ENCODE measurements at places on chromosomes 16 and 17.

- DNase-seq = peak; percentile 66
Measured at GRCh38 chr17:1724351-1724868, at the start of gene WDR81. Gene WDR81 (plus strand): TSS chr17:1724704. CDS start chr17:1724960, 256 bp downstream.

GRCh38 chr16:84597931-84598351, 19.9 kb downstream of the COTL1 start:
- no peak for DNase-seq

GRCh38 chr16:66447491-66447890, 20.4 kb downstream of the BEAN1 start:
- DNase-seq = no peak

GRCh38 chr17:32102646-32103186, 39.6 kb upstream of the RHOT1 start:
- DNase-seq = no peak

DNA sequence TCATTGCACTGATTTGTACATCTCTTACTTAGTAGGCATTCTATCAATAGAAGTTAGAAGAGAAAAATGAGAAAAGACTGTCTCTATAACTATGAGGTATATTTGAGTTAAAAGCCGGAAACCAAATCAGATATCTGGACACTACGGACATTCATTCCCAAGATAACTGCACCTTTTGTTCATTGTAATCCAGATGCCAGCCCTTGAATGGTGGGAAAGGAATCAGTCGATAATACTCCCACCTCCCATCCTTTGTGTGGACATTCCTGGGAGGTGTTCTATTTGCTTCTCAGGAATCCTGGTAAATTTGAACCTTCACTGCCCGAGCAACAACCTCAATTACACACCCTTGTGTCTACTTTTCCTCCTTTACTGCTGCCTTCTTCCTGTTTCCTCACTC, 225.2 kb downstream of the CHD9NB start:
- DNase-seq = no peak

DNA sequence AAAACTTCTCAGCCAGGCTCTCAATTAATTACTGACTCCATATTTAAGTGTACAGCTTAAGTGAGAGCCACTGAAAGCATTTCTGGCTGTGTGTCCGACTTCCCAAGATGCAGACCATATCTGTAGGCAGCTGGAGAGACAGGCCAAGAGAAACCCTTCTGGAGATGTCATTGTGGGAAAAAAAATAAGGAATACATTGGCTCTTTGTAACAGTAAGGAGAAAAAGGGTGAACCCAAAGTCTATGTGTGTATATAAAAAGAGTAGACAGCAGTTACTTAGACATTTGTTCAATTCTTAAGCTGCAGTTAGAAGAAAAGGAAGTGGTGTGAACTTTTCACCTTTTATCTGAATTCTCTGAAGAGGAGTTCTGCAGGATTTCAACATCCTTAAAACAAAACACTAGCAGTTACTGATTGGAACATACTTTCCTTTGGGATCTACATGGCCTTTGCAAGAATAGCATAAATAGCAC, 21.7 kb downstream of the FAM117A start:
- DNase-seq = no peak

- DNase-seq = no peak
Measured at GRCh38 chr16:65125322-65125721, 3.5 kb upstream of the CDH11 start.

DNA sequence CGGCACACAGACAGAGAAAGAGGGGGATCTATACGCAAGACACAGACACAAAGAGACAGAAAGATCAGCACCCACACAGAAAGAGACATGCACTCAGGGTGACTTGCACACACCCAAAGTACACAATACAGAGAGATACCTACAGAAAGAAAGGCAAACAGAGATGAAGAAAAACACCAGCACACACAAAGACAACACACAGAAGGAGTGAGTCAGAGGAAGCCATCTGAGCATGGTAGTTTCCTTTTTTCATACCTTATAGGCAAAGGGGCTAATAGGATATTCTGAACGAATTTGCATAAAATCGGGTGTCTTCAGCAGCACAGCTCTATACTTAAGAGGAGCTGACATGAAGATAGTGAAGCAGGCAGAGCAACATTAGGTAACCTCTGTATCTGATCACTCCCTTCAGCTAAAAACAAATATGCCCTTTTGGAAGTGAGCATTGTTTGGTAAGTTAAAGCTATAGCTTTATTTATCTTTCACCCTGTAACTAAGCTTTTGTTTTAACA, 198.6 kb downstream of the AATF start:
- no peak for DNase-seq

DNA sequence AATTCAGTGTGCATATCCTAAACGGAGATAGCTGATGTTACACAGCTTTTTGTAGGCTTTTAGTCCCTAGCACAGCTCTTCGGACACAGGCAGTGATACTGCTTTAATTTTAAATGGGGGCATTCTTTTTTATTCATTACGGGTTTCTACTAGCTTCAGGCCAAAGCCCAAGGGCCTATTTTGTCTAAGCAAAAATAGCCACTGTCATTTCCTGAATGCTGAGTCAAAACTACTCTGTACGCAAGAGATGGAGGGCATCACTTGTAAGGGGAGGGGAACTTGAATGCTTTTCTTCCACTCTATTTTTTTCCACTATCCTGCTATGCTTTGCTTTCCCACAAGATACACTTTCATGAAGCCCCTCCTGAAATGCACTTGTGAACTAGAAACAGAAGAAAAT, 360.7 kb downstream of the PMP22 start:
- no peak for DNase-seq

- no peak for DNase-seq
Measured at GRCh38 chr17:62188713-62189112, 123.6 kb upstream of the MED13 start.

DNA sequence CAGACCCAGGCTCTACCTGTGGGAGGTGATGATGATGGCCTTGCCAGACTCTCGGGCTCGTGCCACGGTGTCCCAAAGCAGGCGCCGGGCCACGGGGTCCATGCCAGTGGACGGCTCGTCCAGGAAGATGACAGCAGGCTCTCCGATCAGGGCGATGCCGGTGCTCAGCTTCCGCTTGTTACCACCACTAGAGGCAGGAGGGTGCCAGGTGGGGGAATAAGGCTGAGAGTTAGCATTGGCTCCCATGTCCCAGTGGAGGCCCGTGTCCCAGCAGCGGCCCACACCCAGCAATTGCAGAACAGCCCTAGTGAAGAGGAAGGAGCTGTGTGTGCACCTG, 10.3 kb upstream of the RNPS1 start:
- DNase-seq = no peak

DNA sequence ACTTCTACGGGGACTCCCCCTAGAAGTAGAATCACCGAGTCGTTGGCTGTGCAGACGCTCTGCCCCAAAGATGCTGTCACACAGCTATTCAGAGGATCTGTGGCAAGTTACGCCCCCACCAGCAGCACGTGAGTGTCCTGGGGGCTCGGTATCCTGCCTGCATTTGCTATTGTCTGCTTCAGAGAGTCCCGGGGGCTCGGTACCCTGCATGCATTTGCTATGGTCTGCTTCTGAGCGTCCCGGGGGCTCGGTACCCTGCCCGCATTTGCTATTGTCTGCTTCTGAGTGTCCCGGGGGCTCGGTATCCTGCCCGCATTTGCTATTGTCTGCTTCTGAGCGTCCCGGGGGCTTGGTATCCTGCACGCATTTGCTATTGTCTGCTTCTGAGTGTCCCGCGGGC, 23.8 kb upstream of the ZNF469 start:
- DNase-seq = no peak

- DNase-seq = peak; percentile 71
Measured at GRCh38 chr17:73189417-73190099, 3.3 kb upstream of the COG1 start.

DNA sequence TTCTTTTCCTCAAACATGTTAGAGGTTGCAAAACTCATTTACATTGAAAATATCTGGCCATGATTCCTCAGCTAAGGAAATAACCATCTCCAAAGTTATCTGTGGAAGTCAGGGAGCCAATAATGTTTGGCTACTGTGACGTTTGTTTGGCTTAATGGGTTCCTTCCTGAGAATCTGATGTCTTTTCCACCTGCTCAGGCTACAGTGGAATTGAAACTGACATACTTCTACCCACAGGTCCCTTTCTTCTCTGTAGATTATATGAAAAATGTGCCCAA, 221.1 kb upstream of the XYLT1 start:
- DNase-seq = no peak

DNA sequence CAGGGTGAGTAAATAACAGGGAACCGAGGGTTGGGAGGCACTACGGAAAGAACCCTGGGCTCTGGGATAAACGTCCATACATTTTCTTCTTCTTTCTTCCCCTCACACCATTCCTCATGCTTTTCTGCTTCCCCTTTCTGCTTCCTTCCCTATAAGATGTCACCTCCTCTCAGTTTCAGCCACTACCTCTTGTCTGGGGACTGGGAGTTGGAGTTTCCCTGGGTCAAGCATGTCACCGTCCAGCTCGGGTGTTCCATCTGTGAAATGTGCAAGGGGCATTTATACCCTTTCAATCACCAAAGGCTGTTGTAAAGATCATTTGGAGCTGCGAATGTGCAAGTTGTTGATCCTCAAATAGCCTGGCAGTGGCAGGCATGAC, 17.5 kb upstream of the CCL22 start:
- peak; percentile 30 for DNase-seq

DNA sequence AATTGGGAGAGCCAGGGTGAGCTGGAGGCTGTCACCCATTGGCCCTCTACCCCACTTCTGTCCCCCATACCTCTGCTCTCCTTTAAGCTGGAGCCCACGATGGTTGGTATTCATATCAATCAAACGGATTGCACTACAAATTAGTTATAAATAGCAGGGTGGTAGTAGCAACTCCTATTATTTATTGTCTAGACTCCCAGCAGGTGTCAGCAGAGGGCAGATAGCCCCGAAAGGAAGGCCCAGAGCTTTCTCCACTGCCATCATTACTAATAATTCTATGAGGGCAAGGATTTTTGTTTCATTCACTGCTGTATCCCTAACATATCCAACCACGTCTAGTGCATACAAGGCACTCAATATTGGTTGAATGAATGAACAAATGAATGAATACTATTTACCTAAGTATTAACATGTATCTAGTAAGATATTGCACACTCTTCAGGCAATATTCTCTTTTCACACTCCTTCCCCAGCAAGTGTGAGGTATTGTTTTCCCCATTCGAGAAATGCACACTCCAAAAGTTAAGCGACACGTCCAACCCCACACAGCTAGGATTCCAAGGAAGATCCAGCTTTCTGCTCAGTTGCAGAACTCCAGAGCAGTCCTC, 6.3 kb downstream of the C17orf50 start:
- DNase-seq = peak; percentile 45
